ENCODE measurements at places on chromosomes 16 and 17.

- no peak for DNase-seq
Measured at GRCh38 chr17:61366715-61367413, 32.8 kb upstream of the TBX2 start.

- no peak for DNase-seq
Measured at GRCh38 chr17:16495980-16496819, 4.2 kb upstream of the LRRC75A start.

DNA sequence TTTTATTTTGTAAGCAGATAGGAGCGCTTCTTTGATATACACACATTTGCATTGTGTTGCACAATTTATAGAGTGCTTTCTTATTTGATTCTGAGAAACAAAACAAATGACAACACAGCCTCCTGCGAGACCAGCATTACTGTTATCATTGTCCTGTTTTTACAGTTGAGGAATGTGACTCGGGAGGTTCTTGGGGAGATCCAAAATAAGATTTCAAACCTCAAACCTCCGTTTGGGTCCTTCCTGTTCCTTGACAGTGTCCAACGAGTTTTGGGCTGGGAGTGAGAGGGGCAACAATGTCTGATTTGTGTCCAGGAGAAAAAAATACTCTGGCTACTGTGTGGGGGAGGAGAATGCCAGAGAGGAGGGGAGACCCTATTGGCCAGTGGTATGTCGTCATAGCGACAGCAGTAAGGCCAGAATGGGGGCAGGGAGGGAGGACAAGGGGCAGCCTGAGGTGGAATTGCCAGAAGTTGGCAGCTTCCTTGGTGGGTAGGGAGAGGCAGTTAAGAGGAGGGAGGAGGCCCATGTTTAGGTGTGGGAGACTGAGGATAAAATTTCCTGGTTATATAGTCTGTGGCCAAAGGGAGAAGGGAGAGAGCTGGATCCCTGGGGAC, 45.5 kb downstream of the TMEM132E start:
- DNase-seq, result no peak

DNA sequence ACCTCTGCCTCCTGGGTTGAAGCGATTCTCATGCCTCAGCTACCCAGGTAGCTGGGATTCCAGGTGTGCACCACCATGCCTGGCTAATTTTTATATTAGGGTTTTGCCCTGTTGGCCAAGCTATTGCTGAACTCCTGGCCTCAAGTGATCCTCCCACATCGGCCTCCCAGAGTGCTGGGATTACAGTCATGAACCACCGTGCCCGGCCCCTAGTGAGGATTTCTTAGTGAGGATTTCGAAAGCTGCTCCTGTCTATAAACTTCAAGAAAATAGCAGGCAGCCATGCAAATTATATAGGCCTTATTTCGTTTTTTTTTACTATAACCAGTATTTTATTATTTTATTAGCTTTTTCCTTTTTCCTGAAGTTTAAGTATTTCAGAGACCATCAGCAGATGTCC, 41.6 kb downstream of the EPN2 start:
- DNase-seq, result no peak

DNA sequence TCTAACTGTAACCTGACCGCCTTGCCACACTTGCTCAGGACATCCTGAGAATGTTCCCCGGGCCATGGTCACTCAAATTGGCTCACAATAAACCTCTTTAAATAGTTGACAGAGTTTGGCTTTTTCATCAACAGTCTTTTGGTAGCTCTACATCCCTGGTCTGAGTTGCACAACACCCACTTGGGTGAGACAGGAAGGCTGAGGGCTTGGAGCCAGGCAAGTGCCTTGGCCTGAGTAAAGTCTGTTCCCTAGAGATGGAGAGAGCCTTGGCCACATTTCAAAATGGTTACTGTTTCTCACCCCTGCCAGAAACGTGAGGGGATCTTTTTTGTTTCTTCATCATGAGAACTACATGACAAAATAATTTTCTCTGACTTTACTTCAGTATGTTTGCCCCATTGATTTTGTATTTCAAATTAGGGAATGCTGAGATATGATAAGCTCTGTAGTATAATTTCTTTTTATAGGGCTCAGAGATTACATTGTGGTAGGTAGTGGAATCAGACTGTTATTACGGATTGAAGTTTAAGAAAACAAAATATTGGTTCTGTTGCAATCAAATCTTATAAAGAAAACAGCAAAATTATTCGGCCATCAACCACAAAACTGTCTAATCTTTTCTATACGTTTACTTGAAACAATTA, 53.9 kb upstream of the NETO2 start:
- DNase-seq, result peak; percentile 92

GRCh38 chr17:79806446-79806760, 9.5 kb upstream of the CBX8 start:
- no peak for DNase-seq

DNA sequence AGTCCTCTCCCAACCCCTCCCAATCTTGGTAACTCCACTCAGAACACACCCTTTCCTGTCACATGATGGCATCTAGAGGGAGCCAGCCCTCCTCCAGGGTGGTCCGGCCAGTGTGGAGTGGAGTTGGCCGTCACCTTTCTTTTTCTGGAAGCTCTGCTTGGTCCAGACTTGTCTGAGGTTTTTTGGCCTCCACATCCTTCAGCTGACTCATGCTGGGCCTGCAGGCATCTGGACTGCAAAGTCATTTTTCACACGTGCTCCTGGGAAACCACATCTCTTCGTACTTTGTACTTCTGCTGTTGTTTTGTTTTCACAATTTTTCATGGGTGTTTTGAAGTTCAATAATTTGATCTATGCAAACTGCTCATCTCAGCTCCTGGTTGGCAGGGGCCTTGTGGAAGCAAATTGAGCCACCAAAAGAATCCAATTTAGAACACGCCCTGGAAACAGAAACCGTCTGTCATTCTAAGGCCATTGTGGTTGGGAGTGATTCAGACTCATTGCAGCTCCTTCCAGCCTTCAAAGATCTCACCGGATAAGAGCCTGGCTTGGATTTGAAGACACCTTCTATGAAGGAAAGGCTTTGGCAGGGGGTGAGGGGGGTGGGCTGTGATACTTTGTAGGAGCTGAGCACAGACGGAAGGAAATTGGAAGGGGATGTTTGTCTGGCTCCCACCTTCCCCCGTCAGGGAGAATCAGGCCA, 42.4 kb upstream of the NF1 start:
- peak; percentile 94 for DNase-seq

GRCh38 chr17:17004251-17004996, 32.5 kb upstream of the TNFRSF13B start:
- DNase-seq, result no peak

- DNase-seq, result no peak
Measured at GRCh38 chr16:73150786-73151185, 102.9 kb upstream of the ZFHX3 start.

DNA sequence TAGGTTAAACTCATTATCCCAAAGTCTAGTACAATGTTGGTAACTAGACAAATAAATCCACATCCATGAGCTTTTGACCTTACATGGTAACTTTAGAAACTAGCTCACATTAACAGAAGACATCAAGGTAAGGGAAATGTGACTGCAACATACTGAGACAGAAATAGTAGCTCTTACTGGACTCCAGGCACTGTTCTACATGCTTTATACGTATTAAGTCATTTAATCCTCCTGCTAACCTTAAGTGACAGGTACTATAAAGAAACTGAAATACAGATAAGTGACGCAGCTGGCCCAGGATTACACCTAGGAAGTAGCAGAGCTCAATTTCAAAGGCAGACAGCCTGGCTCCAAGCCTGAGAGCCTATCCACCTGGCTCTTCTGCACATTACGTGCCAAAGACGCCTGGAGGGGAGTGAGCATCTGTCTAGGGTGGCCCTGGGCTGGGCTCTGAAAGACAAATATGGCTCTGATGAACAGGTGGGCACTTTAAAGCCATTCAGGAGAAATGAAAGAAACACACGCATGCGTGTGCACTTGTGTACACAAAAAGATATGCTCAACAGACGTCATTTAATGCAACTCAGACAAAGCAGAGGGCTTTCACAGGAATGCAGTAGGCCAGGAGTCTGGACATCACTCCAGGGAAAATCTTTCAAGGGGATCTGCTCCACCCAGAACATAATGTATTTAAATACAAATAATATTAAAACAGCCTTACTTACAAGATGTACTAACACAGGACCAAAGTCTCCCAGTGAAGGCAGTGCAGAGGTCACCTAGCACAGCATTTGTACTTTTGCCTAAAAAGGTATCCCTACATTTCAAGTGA, 4.4 kb downstream of the ZC3H7A start:
- no peak for DNase-seq

DNA sequence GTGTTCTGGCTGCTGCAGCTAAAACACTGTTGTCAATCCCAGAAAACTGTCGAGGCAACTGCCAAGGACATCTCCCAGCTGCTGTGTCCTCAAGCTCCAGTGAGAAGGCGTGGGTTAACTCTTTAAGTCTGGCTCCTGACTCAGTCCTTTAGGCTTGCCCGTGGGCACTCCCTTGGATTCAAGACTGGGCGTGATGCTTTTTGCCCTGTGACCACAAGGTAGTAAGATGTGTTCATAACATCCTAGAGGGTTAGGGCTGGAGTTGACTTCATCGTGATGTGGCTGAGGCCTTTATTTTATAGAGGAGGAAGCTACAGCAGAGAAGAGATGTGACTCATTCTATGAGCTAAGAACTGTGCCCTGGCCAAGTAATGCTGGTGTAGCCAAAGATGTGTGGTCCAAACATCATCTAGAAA, 50.9 kb upstream of the TEKT3 start:
- DNase-seq, result peak; percentile 90

DNA sequence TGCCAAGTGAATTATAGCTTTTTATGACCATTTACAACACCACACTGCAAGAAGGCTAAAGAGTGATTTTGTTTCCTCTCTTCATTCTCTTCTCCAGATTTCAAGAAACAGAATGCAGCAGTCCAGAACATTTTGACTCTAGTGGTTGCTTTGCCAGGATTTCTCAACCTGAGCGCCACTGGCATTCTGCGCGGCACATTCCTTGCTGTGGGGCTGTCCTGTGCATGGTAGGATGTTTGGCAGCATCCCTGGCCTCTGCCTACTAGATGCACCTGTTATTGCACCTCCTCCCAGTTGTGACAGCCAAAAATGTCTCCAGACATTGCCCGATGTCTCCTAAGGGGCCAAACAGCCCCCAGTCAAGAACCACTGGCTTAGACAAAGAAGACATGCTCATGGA, 25.7 kb upstream of the SLC39A11 start:
- no peak for DNase-seq

DNA sequence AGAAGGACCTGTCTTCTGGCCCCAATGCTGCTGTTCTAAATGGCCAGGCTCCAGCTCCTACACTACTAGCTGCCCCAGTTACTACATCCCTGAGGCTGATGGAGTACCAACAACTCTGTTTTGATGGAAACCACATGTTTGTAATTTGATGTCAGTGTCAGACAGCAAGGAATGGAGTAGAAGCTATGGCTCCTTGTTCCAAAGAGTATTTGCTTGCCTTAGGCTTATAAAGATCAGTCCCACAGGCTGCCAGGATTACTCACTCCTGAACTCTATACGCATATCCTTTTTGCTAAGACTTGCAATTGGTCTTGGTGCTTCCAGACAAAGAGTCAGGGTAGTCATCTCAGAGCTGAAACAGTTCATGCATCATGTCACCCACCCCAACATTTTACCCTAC, 139.6 kb downstream of the HS3ST3A1 start:
- peak; percentile 16 for DNase-seq

DNA sequence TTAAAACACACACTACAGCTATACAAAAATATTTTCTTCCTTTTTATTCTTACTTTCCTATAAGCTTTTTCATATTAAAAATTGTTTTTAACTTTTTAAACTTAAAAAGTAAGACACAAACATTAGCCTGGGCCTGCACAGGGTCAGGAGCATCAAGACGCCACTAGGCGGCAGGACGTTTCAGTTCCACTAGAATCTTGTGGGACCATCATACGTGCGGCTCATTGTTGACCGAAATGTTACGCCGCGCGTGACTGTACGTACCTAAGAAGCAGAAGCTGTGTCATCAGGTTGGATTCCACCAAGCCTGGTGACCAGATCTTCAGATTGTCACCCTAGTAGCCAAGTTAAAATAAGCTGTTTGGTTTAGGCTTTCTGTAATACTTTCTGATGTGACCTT, 47.1 kb downstream of the USP10 start:
- DNase-seq, result peak; percentile 18

DNA sequence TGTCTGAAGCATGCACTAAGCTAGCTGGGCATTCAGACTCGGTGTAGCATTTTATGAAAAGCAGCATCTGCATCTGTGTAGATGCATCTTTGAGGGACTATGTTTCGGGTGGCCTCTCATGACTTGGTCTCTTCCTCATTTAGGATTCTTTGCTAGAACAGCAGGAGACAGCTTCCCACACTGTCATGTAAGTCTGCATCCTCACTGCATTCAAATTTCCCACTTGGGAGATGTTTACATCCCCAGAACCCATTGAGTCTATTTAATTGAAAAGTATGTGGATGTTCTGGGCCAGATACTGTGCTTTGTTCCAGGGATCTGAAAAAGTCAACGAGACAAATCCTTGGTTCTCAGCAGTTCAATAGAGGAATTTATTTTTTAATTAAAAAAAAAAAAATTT, 198.6 kb upstream of the EEF2KMT start:
- no peak for DNase-seq

DNA sequence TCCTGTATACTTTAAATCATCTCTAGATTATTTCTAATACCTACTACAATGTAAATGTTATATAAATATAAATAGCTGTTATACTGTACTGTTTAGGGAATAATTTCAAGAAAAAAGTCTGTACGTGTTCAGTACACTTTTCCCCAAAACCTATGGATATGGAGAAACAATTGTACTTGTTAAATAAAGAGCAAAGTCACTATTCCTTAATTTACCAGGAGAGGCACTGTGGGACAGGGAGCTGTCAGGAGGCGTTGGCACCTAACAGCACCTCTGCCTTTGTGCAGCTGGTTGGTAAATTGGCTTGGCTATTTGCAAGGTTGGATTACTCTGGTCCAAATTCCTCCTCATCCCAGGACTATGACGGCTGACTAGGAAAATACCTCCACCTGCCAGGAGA, 28.0 kb downstream of the CRHR1 start:
- DNase-seq, result peak; percentile 5

GRCh38 chr17:45910667-45911066, 16.3 kb downstream of the MAPT start:
- DNase-seq, result no peak

GRCh38 chr17:72634621-72635020, 457.9 kb downstream of the SLC39A11 start:
- no peak for DNase-seq

- no peak for DNase-seq
Measured at GRCh38 chr16:88595101-88595500, 24.9 kb downstream of the ZC3H18 start.

GRCh38 chr17:35889241-35889640, 9.1 kb upstream of the CCL5 start:
- DNase-seq, result no peak

DNA sequence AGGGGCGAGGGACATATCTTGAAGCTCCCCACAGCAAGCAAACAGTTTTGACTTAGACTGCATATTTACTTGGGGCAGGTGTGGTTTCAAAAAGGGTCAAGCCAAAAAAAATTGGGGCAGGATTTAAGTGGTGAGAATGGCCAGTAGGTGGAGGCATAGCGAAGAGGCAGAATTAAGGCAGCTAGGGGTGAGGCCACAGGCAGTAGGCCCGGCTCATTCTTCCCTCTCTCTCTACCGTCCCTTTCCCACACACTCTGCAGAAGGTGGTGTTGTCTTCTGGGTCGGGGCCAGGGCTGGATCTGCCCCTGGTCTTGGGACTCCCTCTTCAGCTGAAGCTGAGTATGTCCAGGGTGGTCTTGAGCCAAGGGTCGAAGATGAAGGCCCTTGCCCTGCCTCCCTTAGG, 2.6 kb downstream of the SHBG start:
- peak; percentile 75 for DNase-seq
